ENCODE measurements at places on chromosomes 1 and 21.

DNA sequence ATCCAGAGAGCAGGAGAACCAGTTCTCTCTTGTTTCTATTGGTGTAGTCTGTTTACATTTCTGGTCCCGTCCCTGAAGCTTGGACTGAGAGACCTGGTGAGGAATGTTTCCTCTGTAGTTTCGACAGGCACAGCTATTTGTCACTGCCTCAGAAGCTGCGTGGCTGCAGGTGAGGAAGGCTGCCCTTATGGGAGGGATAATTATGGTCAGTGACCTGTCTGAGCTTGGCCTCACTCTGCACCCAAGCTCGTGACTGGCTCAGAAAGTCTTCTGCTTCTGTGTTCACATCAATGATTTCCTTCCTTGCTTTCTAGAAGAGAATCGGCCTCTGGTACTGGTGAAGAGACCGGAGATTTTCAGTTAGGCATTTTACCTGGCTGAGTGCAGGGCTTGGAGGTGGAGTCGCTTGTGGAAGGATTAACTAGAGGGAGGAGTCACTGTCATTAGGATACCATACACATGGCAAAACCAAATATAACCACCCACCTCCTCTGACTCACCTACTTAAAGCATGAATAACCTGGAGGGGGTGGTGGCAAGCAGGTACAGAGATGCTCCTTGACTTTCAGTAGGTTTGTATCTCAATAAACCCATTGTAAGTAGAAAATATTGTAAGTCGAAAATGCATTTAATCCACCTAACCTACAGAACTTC, 19.9 kb upstream of the WDR26 start:
- no peak for DNase-seq

- no peak for DNase-seq
Measured at GRCh38 chr21:31222142-31222541, 121.9 kb downstream of the TIAM1 start.

GRCh38 chr1:155463865-155464650, 98.5 kb downstream of the ASH1L start:
- DNase-seq, result no peak

DNA sequence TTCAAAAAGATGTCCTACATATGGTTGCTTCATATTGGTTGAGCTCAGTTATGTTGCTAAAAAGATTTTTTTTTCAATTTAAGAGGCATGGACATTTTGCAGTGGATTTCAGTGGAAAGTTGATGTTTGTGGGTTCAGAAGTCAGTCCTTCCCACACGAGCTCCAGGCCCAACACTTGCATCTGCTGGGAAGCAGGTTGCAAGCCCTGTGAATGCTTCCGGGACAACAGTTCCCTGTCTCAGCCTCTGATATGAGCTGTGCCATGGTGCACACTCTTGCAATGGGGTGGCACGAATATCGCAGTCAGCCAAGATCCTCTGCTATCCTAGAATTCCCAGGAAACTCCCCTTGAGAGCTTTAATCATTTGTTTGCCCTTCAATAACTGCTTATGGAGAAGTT, 30.3 kb upstream of the ABCG1 start:
- DNase-seq, result no peak

GRCh38 chr1:223702735-223703667, 9.3 kb upstream of the CAPN2 start:
- no peak for DNase-seq

DNA sequence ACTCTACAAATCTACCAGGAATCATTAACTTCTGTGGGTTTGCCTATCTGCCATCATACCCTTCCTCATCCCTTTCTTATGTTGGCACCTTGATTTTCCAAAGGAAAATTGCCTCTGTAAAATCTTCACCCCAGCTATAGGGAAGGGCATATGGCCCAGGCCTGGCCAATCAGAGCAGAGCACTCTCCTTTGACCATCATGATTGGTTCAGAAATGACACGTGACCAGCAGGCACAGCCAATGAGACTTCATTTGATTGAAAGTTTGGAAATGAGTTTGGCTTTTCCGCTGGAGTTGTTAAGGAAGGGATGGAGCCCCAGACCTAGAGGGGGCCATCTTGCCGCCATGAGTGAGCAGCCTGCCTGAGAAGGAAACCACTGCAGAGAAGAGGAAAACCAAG, 35.1 kb upstream of the IFFO2 start:
- DNase-seq, result no peak

- no peak for DNase-seq
Measured at GRCh38 chr1:159205225-159205624, 550 bp downstream of the ACKR1 start.

GRCh38 chr1:239011382-239011781, 375.0 kb upstream of the CHRM3 start:
- no peak for DNase-seq

- DNase-seq, result peak; percentile 12
Measured at GRCh38 chr1:28737307-28738132, 780 bp downstream of the YTHDF2 start.

- no peak for DNase-seq
Measured at GRCh38 chr1:119371815-119372214, 3.2 kb downstream of the HAO2 start.

DNA sequence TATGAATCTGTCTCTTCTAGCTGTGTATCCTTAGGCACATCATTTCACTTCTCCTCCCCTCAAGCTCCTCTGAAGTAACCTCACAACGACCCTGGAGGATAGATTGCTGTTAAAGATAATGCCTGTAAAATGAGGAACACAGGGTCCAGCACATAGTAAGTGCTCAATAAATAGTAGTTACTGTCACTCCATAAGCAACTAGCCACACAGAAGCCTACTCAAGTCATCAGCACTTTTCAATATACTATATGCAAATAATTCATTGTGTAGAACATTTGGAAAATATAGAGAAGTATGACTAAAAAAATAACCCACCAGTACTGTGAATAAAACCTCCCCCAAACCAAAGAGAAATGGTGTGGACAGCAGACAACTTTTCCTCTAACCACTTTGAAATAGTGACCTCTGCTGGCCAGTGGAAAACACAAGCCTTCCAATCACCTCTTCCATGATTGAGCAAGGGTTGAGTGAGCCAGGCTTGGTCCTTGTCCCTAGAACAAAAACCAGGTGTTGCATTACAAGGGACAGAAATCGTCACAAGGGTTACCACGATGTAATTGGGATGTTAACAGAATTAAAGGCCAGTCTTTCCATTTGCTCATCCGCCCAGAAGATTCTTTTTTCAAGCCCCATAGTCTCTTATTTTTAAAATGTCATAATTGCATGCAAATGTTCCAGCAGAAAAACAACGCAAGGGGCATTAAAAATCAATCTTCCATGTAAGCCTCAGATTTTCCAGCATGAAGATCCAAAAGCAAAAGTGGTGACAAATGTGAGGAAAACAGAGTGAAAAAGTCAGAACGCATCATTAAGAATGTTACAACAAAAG, 15.7 kb upstream of the GLIS1 start:
- DNase-seq, result no peak

DNA sequence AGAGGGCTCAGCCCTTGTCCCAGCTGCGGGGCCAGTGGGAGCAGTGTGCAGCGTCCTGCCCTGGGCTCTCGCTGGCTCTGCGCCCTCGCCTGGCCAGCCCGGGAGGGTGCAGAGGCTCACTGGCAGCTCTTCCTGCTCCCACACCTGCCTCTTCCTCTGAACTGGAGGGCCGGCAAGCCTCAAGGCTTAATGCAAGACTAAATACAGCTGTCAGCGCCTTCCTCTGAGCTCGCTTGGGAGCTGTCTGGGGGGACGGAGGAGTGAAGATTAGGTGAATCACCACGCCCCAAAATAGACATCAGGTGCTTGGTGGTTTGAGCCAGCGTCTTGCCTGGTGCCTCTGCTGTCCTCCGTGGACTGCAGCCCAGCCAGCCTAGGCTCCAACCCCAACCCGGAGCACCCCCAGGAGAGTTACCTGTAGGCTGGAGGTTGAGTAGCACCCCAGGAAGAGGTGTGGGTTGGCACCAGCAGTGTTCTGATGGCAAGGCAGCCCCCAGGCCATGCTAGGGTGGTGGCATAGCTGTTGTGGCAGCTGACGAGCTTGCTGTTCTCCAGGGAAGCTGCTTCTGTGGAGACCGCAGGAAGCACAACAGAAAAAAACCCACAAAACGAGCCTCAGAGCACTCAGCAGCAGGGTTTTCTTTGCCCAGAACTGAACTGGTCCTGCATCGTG, 36.9 kb downstream of the UMODL1 start:
- DNase-seq, result peak; percentile 27

DNA sequence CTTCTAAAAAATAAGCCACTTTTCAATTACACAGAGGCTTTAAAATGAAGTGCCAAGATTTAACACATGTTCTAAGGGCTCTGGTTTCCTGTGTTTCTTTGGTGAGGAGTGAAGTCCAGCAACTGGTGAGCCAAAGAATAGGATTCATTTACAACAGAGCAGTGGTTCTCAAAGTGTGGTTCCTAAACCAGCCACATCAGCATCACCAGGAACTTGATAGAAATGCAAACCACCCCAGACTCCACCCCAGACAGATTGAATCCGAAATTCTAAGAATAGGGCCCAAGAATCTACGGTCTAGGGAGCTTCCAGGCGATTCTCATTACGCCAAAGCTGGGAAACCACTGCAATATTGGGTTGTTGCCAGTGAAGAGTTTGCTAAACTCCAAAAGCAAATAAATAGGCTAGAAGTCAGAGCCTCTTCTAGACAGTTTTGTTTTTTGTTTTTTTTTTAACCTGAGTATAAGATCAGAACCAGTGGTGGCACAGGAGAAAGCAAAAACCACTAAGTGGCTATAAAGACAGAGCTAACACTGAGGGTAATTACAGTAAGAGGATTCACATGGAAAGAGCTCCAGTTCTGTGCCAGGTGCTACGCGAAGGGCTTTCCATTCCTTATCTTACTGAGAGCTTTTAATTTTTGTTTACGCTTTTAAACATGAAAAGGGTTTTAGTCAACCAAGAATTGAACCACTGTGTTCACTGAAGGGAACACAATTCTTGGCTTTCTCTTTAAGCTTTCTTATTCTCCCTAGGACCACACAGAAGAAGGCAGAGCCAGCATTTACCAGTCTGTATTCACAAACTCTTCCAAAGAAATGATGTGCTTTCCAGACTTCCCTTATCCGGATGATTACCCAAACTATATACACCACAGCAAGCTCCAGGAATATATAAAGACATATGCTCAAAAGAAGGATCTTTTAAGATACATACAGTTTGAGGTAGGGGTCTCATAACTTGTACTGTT, 42.4 kb upstream of the FMO2 start:
- no peak for DNase-seq

All from activated CD8-positive, alpha-beta memory T cell treated with anti-CD3 and anti-CD28 coated beads for 4 hours (primary cell).